ENCODE measurements at places on chromosomes 12 and 14. TPM values are rescaled to one million over a fixed set of nuclear protein-coding genes. Genes with fewer than 3 reads are reported as not detected.

Gene A2M
- total RNA-seq = 6.7 TPM

Gene AMIGO2
- total RNA-seq = 11.4 TPM

Gene KRT6C
- not detected for total RNA-seq

Gene C1QL4
- 0.06 TPM for total RNA-seq

Gene PMCH
- total RNA-seq = not detected

Gene CAPS2
- total RNA-seq = 15.9 TPM

Gene PTCSC3
- total RNA-seq = not detected

Data from aortic smooth muscle cell (primary cell).